DND-41 (cell line): ENCODE measurements at places on chromosomes 1 and 21.

- H3K4me3 ChIP-seq: no peak overlapping the region
- H3K4me1 ChIP-seq: no peaks in the 10 kb centered on the region
- H3K27ac ChIP-seq: no peak overlapping the region
These were observed 5.7 kb downstream of the GJA5 start for GRCh38 chr1:147754661-147755060.

GRCh38 chr1:227607336-227607898, 44.1 kb downstream of the ZNF678 start:
- H3K27me3 ChIP-seq: no peaks in the 10 kb centered on the region
- H3K27ac ChIP-seq: no peak overlapping the region
- DNase-seq: no peak
- no peaks in the 10 kb centered on the region for H3K4me1 ChIP-seq
- no peak overlapping the region for H3K4me3 ChIP-seq

DNA sequence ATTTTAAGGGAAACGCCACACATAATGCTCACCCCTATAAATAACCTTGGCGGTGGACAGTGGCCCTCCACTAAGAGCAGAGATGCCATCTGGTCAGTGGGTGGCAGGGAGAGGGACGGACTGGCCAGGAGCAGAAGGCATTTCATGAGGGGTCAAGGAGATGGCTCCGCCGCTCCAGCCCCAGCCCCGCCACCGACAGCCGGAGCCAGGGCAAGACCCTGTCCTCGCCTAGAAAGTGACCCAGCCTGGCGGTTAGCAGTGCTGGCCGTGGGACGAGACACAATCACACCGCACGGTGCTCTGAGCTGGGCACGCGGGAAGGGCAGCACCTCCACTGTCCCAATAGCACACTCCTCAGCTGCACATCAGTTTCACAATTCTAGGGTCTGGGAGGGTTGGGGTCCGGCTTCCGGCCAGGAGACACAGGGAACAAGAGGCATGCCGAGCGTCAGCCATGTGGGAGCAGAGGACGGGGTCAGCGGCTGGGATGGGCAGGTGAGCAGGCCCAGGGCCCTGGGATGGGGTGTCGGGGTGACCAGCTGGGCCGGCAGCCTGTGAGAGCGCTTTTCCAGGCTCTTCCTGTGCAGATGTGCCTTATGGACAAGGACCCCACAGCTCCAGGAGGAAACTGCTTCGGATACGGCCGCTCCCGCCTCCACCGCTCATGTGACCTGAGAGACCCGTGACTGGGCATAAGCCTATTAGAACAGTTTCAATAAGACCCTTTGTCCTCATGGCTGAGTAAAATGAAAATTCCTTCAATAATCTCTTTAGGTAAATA, 5.7 kb downstream of the SLC19A1 start:
- no peak for DNase-seq
- no peak overlapping the region for H3K27ac ChIP-seq
- no peaks in the 10 kb centered on the region for H3K27me3 ChIP-seq
- no peak overlapping the region for H3K4me3 ChIP-seq
- H3K36me3 ChIP-seq: peaks cover 91% of the 10 kb centered on the region
- H3K4me1 ChIP-seq: peaks cover 34% of the 10 kb centered on the region

GRCh38 chr1:245956225-245956624, 550.9 kb downstream of the SMYD3 start:
- H3K36me3 ChIP-seq: no peaks in the 10 kb centered on the region
- no peak overlapping the region for H3K27ac ChIP-seq
- DNase-seq: no peak
- H3K27me3 ChIP-seq: no peaks in the 10 kb centered on the region
- no peak overlapping the region for H3K4me3 ChIP-seq

GRCh38 chr1:107776900-107777663, 187.9 kb downstream of the VAV3 start:
- H3K4me1 ChIP-seq: peaks cover under 1% of the 10 kb centered on the region; the same call in 1 of the 2 replicates
- H3K4me3 ChIP-seq: no peak overlapping the region
- no peak for DNase-seq
- no peak overlapping the region for H3K27ac ChIP-seq

DNA sequence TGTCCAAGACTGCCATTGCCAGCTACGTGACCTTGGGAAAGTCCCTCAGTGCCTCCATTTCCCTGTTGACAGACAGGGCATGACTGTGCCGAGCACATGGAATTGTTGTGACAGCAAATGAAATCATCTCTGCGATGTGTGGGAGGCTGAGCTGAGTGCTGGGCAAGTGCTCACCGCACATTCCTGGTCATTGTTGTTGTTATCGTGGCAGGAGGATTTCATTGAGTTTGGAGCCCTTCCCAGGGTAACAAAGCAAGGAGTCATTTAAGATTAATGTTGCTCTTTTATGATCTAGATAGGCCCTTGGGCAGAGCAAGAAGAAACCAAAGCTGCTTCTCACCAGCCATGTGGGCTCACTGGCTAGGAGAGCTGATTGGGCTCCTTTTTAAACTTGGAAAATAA, 39.6 kb upstream of the ITPKB start:
- no peak for DNase-seq
- peaks cover 10% of the 10 kb centered on the region for H3K27me3 ChIP-seq
- H3K4me1 ChIP-seq: no peaks in the 10 kb centered on the region
- no peaks in the 10 kb centered on the region for H3K36me3 ChIP-seq

GRCh38 chr1:116826818-116827606, 72.8 kb downstream of the CD2 start:
- H3K4me3 ChIP-seq: no peak overlapping the region
- no peaks in the 10 kb centered on the region for H3K27me3 ChIP-seq
- peaks cover 51% of the 10 kb centered on the region for H3K4me1 ChIP-seq
- H3K27ac ChIP-seq: peak overlapping the region; percentile 94
- no peaks in the 10 kb centered on the region for H3K36me3 ChIP-seq

GRCh38 chr1:184563308-184563707, 176.5 kb downstream of the C1orf21 start:
- H3K4me1 ChIP-seq: no peaks in the 10 kb centered on the region
- no peaks in the 10 kb centered on the region for H3K36me3 ChIP-seq
- no peaks in the 10 kb centered on the region for H3K27me3 ChIP-seq
- DNase-seq: no peak
- H3K27ac ChIP-seq: no peak overlapping the region

- H3K27ac ChIP-seq: no peak overlapping the region
- no peak overlapping the region for H3K4me3 ChIP-seq
- no peaks in the 10 kb centered on the region for H3K27me3 ChIP-seq
- H3K36me3 ChIP-seq: no peaks in the 10 kb centered on the region
These were observed 221.8 kb downstream of the TTLL7 start for GRCh38 chr1:83776913-83777757.

DNA sequence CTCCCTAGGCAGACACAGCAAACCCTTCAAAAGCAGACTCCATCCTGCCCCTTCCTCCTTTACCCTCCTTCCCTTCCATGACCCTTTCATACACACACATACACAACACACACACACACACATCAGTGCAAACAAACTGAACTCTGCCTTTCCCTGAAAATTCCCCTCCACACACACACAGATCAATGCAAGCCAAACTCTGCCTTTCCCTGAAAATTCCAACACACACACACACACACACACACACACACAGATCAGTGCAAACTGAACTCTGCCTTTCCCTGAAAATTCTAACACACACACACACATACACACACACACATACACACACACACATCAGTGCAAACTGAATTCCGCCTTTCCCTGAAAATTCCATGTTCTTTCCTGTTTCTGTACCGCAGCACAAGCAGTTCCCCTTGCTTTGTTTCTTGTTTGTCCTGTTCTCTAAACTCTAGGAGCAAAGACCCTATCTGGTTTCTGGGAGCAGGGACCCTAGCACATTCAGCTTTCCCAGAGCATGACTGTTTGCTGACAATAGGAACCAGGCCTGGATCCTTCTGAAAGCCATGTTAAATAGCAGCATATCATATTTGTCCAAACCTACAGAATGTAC, 91.0 kb downstream of the PTPN14 start:
- H3K27me3 ChIP-seq: no peaks in the 10 kb centered on the region
- no peak for DNase-seq
- H3K36me3 ChIP-seq: no peaks in the 10 kb centered on the region
- H3K27ac ChIP-seq: no peak overlapping the region
- H3K4me3 ChIP-seq: no peak overlapping the region

GRCh38 chr1:20399606-20400180, 86.3 kb downstream of the CAMK2N1 start:
- H3K36me3 ChIP-seq: no peaks in the 10 kb centered on the region
- DNase-seq: no peak
- no peaks in the 10 kb centered on the region for H3K4me1 ChIP-seq
- H3K4me3 ChIP-seq: no peak overlapping the region
- H3K27me3 ChIP-seq: peaks cover 9% of the 10 kb centered on the region

DNA sequence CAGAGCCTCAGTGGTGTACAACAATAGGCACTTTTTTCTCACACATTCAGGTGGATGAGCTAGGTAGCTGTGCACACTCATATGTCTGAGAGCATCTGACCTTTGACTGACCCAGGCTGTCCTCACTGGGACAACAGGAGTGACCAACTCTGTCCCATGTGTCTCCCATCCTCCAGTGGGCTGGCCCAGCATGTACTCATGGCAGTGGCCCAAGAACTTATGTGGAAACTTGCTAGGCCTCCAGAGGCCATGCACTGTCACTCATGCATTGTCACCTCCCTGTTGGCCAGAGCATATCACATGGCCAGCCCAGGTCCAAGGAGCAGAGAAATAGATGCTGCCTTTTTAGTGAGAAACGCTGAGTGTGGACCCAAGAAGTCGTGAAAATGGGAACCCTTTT, 158.8 kb downstream of the IGSF21 start:
- no peak overlapping the region for H3K4me3 ChIP-seq
- H3K36me3 ChIP-seq: no peaks in the 10 kb centered on the region
- no peaks in the 10 kb centered on the region for H3K27me3 ChIP-seq
- no peak overlapping the region for H3K27ac ChIP-seq

DNA sequence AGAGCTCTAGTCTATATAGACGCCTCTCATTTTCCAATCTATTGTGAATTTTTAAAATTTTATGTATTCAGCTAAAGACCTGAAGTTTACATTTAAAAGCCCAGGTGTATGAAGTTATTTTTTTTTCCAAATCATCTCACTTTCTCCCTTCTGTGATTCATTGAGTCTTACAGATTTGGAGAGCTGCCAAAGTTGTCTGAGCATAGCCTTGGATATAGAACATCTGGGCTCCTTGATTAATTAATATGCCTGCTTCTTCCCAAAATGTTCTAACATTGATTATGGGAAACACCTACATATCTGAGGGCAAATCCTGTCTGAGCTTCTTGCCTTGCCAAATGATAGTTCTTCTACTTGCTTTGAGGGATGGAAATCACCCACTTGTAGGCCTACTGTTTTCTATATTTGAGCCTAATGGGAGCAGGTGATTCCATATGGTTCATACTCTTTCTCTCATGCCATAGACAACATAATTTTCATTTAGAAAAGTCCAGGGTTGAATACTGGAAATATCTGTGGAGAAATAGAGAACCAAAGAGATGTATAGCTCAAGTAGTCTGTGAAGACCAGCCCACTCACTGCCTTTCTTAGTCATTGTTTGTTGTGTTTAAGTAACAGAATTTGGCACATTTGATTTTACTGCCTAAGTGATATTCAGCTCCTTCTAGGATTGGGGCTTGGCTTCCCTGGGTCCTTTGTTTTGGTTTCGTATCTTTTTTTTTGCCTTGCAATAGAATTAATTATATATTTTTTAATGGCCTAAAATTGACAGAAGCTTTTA, 46.2 kb downstream of the MACF1 start:
- no peaks in the 10 kb centered on the region for H3K27me3 ChIP-seq
- DNase-seq: no peak
- H3K27ac ChIP-seq: no peak overlapping the region

- H3K4me1 ChIP-seq: peaks cover 8% of the 10 kb centered on the region
- H3K27me3 ChIP-seq: peaks cover 38% of the 10 kb centered on the region
- H3K27ac ChIP-seq: no peak overlapping the region
- H3K4me3 ChIP-seq: no peak overlapping the region
- no peak for DNase-seq
These were observed 15.8 kb upstream of the CDCA8 start for GRCh38 chr1:37676281-37677142.

GRCh38 chr21:41210426-41211059, 42.6 kb downstream of the BACE2 start:
- no peaks in the 10 kb centered on the region for H3K36me3 ChIP-seq
- no peaks in the 10 kb centered on the region for H3K27me3 ChIP-seq
- no peaks in the 10 kb centered on the region for H3K4me1 ChIP-seq
- H3K4me3 ChIP-seq: no peak overlapping the region
- H3K27ac ChIP-seq: no peak overlapping the region
- no peak for DNase-seq

DNA sequence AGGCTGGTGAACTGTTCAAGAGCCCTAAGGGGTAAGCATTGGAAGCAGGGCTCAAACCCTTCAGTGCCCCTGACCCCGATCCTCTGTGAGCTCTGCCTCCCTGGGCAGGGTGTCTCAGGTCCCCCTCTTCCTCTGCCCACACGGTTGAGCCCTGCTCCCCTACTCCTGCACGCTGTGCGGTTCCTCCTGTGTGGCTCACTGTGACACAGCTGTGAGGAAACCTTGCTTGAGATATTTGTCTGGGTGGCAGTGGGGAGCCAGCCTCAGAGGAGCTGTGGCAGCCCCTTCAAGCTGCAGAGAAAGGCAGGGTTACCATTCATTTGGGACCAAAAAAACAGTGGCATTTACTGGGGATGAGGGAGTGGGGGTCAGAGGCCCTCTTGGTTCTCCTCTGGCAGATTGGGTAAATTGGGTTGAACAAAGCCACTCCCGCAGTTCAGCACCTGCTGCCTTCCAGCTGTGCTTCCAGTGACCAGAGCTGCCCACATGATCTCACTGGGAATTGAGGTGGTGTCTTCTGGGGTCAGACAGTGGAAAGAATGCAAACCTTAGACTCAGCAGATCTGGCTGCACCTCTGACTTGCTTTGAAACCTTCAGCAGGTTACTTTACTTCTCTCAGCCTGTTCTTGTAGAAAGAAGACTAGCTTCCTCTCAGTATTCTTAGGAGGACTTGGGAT, 60.6 kb upstream of the CD1D start:
- H3K4me1 ChIP-seq: no peaks in the 10 kb centered on the region
- no peak overlapping the region for H3K4me3 ChIP-seq
- H3K36me3 ChIP-seq: no peaks in the 10 kb centered on the region
- DNase-seq: no peak
- peaks cover 6% of the 10 kb centered on the region for H3K27me3 ChIP-seq

DNA sequence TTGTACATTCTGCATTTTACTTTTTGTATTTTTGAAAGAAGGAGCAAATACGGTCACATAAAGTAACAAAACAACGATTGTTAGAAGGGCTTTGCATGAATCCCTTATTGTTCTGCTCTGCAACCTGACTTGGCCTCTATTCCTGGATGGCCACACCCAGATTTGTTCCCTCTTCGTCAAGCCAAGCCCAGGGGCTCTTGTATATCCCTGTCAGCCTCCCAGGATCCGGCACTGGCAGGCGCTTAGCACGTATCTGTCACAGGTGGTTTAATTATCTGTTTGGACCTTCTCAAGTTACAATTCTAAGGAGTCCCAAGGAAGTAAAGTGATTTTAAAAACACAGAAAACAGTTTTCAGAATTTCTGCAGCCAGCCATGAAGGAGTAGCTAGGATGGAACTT, 28.0 kb downstream of the CRYAA start:
- no peak overlapping the region for H3K27ac ChIP-seq
- H3K27me3 ChIP-seq: no peaks in the 10 kb centered on the region
- H3K36me3 ChIP-seq: no peaks in the 10 kb centered on the region
- no peak for DNase-seq
- no peaks in the 10 kb centered on the region for H3K4me1 ChIP-seq

- no peak overlapping the region for H3K4me3 ChIP-seq
- H3K27me3 ChIP-seq: no peaks in the 10 kb centered on the region
- no peaks in the 10 kb centered on the region for H3K36me3 ChIP-seq
- H3K27ac ChIP-seq: no peak overlapping the region
- H3K4me1 ChIP-seq: no peaks in the 10 kb centered on the region
- no peak for DNase-seq
These were observed 14.2 kb upstream of the ARHGEF16 start for GRCh38 chr1:3440300-3440681.

- H3K27ac ChIP-seq: no peak overlapping the region
- DNase-seq: no peak
- no peaks in the 10 kb centered on the region for H3K36me3 ChIP-seq
These were observed 30.4 kb upstream of the PDC start for GRCh38 chr1:186491336-186491735.
